Panc1 (cell line): ENCODE measurements at places on chromosomes 3 and 15.

- no peak for DNase-seq
Measured at GRCh38 chr3:61813636-61814035, 252.3 kb downstream of the PTPRG start.

- DNase-seq, result peak; percentile 73
Measured at GRCh38 chr3:195151866-195152541, 119.0 kb downstream of the XXYLT1 start.

- DNase-seq, result peak; percentile 81
Measured at GRCh38 chr3:40971191-40972168, 227.8 kb upstream of the CTNNB1 start.

- DNase-seq, result no peak
Measured at GRCh38 chr3:34219556-34219955, 421.1 kb downstream of the PDCD6IP start.

GRCh38 chr3:94440767-94441493 lies 378.1 kb downstream of the NSUN3 start:
- DNase-seq, result no peak

DNA sequence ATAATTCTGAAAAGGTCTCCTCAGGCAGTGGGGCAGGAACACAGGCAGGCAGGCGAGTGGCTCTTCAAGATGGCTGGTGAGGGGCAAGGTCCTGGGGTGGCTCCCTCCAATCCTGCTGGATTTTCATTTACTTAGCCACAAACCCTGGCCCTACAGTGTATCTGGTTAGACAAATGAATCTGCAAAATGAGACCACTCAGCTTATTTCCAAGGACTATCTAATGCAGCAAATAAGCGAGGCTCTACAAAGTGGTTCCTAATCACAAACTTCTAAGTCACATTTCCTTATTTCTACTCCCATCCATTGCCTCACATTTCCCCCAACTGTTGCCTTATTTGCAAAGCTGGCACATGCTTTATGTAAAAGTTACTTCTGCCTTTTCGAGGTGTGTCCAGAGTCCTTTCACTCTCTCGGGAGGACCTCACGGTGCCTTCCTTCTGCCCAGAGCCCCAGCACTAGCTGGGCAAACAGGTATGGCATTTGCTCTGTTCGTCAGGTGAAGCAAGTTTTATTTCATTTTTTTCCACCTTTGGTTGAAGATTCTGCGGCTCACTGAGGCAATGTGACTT lies 40.5 kb downstream of the CCDC12 start:
- DNase-seq, result no peak

DNA sequence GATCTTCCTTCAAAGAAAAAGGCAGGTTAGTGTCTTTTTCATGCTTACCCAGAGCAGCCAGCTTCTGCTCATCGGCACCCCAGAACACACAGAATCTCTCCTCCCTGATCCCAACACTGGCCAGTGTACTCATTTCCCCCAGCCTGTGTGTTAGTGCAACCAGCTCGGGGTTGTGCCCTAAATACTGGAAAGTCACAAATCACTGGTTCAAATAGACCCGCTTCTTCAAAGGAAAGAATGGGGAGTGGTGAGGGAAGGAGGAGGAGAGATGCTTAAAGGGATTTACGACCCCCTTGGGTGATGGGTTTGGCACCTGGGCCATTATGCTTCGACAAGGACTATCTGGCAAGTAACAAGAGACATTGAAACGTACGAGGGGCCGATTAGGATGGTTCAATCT lies 114.0 kb downstream of the FOXB1 start:
- no peak for DNase-seq

DNA sequence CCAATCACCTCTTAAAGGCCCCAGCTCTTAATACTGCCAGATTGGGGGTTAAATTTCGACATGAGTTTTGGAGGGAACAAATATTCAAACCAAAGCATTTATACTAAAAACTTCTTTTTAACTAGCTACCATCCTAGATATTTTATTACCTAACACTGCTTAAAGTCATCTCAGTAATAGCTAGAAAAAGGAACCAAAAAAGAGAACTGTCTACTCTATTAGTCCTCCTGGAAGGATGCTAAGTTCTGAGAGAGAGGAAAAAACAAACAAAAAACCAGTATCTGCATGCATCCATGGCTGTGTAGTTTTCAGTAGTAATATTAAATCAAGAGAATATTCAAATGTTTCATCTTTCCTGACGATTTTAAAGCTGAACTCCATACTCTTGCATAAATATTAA lies 5.8 kb downstream of the CPOX start:
- no peak for DNase-seq

- DNase-seq, result no peak
Measured at GRCh38 chr3:136235545-136235944, 14.6 kb upstream of the PCCB start.

DNA sequence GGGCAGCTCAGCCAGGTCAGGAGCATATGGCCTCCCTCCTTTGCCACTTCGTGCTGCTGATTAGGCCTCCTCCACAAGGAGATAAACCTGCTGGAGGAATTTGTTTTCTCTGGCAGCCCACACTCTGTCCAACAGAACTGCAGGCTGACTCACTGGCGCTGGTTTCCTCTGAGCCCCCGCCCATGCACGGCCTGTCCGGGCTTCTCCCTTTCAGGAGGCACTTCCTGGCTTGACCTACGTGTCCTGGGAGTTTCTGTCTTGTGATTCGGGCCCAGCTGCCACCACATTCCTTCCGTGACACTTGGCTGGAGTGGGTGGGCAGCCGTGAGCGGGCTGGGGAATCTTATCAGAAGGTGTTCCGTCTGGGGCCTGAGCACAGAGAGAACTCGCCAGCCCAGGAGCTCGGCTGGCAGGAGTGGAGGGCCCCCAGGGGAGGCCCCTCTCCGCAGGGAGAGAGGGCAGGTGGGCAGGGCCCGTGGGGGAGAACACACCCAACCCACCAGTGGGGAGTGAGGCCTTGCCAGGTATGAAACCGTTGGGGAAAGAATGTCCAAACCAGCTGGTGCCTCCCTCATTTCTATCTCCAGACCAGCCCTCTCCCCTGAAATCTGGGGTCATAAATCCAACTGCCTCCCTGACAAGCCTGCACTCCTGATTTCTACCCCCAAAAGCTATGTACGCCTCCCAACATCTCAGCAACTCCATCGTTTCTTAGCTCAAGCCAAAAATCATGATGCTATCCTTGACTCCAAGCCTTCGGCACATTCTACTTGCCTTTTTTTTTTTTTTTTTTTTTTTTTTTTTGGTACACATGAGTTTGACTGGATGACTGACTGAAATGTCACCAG lies 110.6 kb upstream of the MEF2A start:
- DNase-seq, result no peak

DNA sequence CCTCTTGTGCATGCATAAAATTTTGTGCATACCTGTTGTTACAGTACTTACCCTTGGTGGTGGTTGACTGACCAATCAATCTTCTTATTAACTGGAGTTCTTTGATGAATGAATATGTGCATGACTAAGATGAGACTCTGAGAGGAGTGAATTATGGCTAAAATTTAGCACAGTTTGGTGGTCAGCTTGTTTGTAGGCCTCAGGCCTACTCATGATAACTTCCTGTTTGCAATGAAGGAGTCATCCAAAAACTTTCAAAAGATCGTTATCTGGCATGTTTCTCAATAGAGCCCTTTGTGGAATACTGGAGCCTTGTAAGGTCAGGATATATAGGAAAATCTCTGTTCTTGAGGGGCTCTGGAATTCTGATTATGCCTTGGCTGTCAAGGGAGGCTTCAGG lies 66.5 kb downstream of the LEKR1 start:
- no peak for DNase-seq

DNA sequence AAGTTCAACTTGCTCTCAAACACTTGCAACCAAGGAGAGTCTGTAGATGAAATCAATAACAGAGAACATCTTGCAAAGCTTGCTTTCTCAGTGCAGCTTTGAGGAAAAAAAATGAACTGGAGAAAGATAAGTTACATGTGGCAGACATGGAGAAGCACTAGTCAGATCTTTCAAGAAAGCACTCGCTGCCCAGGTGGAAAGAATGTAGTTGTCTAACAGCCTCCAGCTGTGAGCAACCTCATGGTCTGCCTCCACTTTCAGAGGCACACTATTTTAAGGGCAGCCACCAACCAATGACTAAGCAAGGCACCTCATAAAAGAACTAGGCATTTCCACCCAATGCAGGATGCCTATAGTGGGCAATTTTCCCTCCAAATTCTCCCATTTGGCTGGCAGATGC lies 125.4 kb upstream of the CPNE4 start:
- no peak for DNase-seq

DNA sequence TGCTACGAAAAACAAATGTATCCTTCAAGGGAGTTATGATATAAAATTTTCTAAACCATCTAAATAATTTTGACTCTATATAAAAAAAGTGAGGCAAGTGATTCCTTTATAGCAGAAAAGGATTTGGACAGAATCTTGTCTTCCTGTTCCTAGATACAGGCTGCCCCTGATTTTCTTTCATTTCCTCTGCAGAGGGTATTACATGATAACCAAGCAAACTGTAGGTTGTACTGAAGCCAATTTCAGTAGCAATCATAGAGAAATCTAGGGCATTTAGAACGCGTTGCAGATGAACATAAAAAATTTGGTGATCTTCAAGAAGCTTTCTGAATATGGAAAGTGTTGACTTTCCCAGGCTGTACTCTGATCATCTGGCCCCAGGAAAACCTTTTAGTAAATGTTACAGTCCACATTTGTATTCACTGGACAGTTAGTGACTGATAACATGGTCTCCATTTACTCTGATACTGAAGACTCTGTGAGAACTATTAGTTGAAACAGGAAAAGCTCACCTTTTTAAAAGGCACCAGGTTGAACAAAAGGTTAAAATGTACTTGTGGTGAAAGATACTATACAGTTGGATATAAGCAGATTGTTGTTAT lies 9.1 kb upstream of the UTS2B start:
- DNase-seq, result no peak

- DNase-seq, result no peak
Measured at GRCh38 chr3:10511809-10512494, 6.6 kb upstream of the ATP2B2 start.

GRCh38 chr3:174346571-174346970 lies 512.6 kb upstream of the NAALADL2 start:
- DNase-seq, result no peak

GRCh38 chr15:80031841-80032240 lies 27.6 kb upstream of the ZFAND6 start:
- no peak for DNase-seq

DNA sequence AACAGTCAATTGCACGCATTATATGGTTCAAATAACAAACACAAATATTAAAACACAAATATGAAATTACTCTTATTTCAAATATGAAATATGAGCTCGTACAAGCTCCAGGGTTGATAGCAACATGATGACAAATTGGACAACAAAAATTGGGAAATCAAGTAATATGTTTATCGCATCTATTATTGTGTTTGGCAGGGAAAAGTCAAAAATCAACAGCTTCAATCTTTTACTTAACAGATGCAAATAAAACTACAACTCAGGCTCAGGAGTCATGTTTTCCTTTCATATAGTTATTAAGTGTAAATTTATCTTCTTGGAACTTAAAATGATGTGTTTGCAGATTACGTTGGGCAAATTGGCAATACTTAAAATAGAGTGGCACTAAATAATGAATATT lies 41.4 kb downstream of the ZPLD1 start:
- no peak for DNase-seq
